ENCODE measurements at places on chromosomes 3 and 15.

GRCh38 chr3:100982710-100983109 lies 10.5 kb downstream of the ABI3BP start:
- DNase-seq = peak; percentile 89

DNA sequence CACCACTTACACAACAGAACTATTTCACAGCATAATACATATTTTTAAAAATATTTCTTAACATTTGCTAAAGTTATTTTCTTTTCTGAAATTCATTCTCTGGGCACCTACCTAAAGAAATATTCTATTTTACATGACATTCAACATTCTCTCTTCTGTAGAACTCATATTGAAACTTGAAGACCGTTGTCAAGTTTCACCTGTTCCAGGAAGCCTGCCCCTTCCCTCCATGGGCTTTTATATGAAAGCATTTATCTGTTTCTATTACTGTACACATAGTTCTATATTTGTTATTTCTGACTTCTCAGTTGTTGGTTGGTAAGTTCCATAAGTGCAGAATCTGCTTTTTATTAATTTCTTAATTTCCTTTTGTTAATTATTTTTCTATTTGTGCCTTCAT lies 204.3 kb upstream of the ALCAM start:
- no peak for DNase-seq

- no peak for DNase-seq
Measured at GRCh38 chr3:196666001-196666867, 26.7 kb downstream of the NRROS start.

- DNase-seq = no peak
Measured at GRCh38 chr15:92075764-92076163, 222.3 kb downstream of the SLCO3A1 start.

All from posterior vena cava (tissue), 2 donors.